Effector CD8-positive, alpha-beta T cell (primary cell): ENCODE measurements at places on chromosomes 2 and 18.

- DNase-seq, result no peak
Measured at GRCh38 chr18:13910501-13910900, 4.8 kb downstream of the MC2R start.

DNA sequence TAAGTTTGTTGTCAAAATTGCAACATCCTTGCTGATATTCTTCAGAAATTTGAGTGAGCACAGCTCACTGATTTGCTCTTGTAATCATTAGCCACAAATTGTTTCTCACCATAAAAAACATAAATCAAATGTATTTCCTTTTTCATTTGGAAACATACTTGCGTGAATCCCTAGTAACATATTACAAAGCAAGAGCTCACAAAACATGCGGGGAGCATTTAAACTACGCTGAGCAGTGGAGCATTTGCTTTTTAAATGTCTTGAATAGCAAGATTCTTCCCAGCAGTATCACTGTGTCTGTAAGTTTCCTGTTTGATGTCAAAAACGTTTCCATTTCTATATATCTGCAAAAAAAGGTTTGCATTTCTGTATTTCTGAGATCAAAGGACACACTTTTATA lies 788.3 kb upstream of the SALL3 start:
- DNase-seq, result no peak

- DNase-seq, result no peak
Measured at GRCh38 chr2:9102861-9103662, 99.6 kb upstream of the MBOAT2 start.

- no peak for DNase-seq
Measured at GRCh38 chr2:215749092-215749957, 264.0 kb downstream of the MREG start.

DNA sequence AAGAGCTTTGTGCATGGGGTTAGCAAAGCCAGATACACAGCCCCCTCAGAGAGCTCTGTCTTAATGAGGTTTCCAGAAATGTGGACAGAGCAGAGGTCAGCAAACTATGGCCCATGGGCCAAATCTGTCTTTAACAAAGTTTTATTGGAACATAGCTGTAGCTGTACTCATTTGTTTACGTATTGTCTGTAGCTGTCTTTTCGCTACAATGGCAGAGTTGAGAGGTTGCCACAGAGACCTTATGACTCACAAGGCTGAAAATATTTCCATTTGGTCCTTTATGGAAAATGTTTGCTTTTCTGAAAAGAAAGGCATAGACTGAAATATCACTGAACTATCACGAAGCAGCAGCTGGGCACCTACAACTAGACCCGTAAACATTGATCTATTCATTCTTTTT lies 841.8 kb downstream of the SLC4A3 start:
- no peak for DNase-seq
